CD4-positive, alpha-beta T cell treated with Interleukin-6 for 4 hours (primary cell): ENCODE measurements at places on chromosomes 16 and 17.

- DNase-seq, result no peak
These were observed 37.9 kb upstream of the ABCA8 start for GRCh38 chr17:68993112-68993511.

GRCh38 chr17:65041518-65041917 is 15.0 kb downstream of the GNA13 start:
- DNase-seq, result peak; percentile 33

- no peak for DNase-seq
These were observed 3.2 kb downstream of the GAS7 start for GRCh38 chr17:10195090-10195805.

DNA sequence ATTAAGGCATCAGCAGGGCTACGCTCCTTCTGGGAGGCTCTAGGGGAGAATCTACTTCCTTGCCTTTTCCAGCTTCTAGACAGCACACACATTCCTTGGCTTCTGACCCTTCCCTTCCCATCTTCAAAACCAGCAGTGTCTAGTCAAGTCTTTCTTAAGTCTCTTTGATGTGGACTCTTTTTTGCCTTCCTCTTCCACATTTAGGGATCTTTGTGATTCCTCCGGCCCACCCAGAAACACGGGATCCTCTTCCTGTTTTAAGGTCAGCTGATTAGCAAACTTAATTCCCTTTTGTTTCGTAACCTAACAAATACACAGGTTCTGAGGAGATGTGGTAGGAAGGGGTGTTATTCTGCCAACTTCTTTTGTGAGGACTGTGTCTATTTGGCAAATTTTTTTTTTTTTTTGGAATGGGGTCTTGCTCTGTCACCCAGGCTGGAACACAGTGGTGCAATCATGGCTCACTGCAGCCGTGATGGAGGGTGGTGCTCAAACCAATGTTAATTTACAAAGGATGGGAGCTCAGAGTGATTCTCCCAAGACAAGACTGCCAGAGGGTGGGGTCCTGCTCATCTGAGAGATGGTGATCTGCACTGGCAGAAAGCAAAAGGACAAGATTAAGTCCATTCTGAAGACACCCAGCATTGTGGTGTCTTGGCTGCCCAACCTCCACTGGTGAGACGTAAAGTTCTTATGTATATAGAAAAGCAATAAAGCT is 14.7 kb downstream of the KNOP1 start:
- no peak for DNase-seq

- DNase-seq, result no peak
These were observed 16.5 kb downstream of the CDIP1 start for GRCh38 chr16:4522051-4522581.

GRCh38 chr16:79211586-79211985 is 389.0 kb downstream of the MAF start:
- no peak for DNase-seq

GRCh38 chr16:11966173-11966572 is 1.2 kb downstream of the TNFRSF17 start:
- DNase-seq, result no peak

DNA sequence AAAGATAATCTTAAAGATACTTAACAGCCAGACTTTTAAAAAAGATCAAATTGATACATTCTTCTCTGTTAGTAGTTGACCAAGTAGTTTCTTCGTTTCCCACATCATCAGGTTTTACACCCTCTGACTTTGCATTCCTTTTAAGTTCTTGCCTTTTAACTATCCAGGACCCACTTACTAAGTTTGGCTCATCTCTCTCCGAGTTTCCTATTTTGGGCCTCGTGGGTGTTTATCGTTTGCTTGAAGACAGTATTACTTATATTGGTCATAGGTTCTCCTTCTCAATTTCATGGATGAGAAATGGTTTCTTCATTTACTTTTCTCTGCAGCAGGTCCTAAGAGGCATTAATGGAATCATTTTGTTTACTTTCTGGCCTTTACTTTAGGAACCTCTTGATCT is 43.2 kb downstream of the RPA1 start:
- no peak for DNase-seq
